ENCODE measurements at places on chromosomes 16 and 17.
A peak's percentile ranks its signal among the peaks of the same experiment; 100 is the strongest.

- no peak for DNase-seq
Measured at GRCh38 chr17:48132385-48132784, 24.8 kb downstream of the SNX11 start.

DNA sequence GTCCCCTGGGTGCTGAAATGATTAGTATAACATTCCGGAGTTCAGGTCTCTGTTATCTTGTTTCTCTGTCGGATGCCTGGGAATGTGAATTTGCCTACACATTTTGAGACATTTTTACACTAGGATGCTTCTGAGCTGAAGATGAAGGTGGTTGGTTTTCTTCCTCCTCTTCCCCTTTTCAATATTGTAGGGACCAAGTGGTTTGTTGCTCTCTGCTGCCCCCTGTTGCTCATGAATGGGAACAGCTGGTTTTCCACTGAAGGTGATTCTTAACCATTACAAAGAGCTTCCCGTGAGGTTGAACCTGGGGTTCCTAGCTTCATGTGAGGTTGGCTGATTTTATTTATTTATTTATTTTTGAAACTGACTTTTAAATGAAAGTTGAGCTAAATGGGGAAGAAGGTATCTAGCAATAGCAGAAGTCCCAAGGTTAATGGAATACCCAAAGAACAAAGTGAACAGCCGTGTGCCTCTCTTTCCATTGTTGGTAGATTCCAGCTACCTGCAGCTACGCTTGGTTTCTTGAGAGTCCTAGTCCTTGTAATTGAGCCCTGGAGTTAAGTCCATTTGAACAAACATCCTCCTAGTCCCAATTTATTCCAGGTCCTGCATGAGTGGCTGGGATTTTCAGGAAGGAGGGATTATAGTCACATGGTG is 983.9 kb upstream of the EEF2KMT start:
- DNase-seq: peak; percentile 65

DNA sequence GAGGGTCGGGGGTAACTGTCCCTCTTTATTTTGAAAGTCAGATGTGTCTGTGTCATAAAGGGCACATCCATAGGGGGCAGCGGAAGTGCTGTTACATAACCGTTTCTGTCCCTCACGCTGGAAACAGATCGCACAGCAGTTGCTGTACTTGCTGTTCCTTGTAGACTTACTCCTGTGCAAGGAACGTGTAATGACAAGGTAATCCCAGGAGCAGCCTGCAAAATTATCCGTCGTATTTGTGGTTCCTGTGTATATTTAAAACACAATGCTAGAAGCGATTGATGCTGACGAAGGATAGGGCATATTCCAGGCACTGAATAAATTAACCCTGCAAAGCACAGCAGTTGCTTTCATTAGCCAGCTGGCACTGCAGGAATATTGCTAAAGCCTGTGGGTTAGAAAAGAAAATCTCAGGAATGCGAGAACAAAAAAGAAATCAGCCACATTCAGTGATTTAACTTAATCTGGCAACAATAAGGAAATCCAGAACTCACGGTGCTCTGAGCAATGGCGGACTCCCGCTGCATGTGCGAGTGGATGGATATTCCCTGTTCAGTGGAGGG is 76.2 kb downstream of the SPECC1 start:
- no peak for DNase-seq

GRCh38 chr17:4364622-4365041 is 1.8 kb downstream of the UBE2G1 start:
- no peak for DNase-seq

DNA sequence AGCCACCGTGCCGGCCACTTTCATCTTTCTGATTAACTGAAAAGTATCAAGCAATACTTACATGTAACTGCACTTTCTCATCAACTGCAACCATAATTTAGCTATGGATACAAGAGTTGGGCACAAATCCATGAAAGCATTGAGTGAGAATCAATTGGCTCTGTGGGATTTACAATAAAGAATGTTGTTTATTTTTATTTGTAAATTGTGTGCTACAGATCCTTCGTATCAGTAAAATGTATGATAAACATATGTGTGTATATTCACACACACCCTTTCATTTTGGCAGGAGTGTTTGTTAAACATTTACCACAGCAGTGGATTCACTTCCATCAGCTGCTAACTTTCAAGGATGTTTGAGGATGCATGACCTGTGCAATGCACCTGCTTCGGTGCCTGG is 411.0 kb downstream of the WWOX start:
- no peak for DNase-seq

DNA sequence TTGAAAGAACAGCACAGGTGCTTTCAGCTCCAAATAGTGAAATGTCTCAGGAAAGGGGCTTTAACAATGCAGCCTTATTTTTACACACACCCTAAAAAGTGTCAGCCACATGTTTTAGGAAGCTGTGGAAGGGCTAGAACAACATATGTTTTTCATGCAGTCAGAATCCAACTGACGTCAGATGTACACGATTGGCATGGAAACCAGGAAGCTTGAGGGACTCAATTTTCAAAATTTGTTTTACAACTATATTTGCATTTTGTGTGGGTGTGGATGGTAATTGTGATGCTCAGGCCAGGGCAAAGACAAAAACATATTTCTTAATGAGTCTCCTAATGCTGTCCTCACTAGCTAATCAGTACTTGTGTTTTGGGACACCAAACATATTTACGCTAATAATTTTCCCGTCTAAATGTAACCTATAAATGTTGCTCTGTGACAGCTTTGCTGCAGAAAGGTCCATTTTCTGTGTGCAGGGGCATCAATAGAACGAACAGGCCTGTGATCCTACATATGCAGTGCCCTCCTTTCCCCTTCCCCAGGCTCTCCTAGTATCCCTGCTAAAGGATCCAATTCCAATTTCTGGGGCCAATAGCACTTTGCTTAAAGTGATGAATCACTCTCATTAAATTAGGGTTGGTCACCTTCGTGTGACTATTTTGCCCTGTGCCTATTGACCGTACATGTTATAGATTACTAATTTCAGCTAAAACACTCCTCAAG is 434.0 kb upstream of the CDH5 start:
- no peak for DNase-seq

- no peak for DNase-seq
Measured at GRCh38 chr17:74307984-74308773, 17.8 kb upstream of the KIF19 start.
